ENCODE measurements at places on chromosomes 3 and 15.

- no peak for DNase-seq
Observed at GRCh38 chr3:27456554-27456953, 27.6 kb downstream of the SLC4A7 start.

- no peak for DNase-seq
Observed at GRCh38 chr15:69885173-69885955, 212.4 kb downstream of the TLE3 start.

DNA sequence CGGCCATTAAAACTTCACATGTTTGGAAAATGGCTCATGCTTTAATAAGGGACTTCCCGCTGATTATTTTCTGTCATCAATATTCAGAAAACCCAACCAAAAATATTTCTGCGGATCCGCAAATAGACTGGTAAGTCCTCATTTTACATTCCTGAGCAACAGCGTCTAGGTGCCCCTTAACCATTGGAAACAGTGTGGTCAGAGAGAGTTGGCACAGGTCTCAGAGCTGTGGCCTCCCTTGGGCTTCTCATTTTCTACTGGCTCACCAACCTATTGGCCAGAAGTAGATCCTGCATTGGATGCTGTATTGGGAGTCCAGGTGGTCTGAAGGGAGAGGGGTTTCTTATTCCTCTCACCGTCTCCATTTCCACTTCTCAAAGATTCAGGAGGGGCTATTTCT, 348.1 kb upstream of the DCBLD2 start:
- no peak for DNase-seq

GRCh38 chr3:62242831-62243509, 130.4 kb downstream of the FEZF2 start:
- no peak for DNase-seq

DNA sequence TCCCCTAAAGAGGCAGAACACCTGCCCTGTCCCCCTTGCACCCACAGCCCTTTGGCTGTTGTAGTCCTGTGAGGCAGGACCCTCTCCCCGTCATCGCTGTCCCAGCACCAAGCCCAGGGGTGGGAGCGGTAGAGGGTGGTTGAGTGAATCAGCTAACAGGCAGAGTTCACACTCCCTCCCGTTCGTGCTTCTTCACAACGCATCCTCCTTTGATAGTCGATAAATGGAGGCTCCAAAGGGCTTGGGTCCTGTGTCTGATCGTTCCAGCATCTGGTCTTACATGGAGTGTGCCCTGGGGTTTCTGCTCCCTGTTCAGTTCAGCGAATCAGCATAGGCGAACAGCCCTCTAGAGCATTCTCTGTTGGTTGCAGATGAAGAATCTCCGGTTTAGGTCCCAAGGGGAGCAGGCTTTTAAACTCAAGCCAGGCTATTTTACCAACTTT, 820 bp upstream of the HMCES start:
- DNase-seq: no peak

DNA sequence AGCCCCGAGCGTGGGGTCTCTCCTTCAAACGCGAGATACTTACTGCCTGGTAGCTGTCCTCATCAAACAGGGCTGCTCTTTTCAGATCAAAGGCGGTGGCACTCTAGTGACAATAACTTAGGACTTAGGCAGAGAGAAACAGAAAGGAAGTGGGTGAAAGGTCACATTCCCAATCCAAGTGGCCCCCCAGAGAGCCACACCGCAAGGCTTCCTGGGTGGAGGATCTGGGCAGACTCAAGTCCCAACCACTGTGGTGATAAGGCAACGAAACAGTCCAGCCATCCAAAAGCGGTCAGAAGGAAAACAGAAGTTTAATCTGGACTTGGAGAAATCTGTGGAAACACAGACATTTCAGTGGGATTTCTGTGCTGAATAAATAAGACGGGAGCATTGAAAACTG, 227.2 kb downstream of the ADAMTS17 start:
- DNase-seq: no peak

GRCh38 chr3:9036404-9037131, 73.3 kb upstream of the RAD18 start:
- no peak for DNase-seq

- DNase-seq: no peak
Observed at GRCh38 chr3:64901986-64902516, 214.3 kb upstream of the ADAMTS9 start.

DNA sequence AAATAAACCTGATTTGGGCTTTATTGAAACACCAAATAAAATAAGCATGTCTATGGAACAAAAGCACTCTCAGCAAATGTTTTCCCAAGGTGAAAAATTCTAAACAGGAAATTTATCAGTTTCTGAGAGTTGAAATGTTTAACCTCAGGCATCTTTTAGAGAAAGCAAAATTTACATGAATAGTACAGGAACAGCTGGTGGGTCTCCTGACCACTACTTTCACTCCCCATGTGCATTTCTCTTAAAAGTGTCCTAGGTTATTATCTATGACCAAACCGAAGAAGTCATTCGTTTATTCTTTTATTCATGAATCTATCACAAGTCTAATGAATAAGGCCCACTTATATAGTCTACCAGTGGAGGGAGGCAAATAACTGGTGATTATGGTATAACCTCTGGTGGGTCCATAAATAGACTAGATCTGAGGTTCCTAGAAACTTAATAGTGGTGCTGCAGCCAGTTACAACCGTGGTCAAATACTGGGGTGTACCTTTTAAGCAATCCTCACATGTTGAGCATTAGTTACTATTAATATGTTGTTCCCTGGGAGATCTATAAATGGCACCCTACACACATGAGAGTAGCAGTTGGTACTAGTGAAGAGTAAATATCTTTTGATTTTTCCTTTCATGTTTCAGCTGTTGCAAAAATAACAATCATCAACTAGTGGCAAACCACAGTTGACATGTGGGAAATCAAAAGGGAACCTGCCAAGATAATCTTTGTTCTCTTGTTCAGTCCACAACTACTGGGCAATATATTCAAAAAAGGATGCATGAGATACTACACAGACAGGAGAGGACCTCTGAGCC, 169.3 kb upstream of the STAC start:
- no peak for DNase-seq

DNA sequence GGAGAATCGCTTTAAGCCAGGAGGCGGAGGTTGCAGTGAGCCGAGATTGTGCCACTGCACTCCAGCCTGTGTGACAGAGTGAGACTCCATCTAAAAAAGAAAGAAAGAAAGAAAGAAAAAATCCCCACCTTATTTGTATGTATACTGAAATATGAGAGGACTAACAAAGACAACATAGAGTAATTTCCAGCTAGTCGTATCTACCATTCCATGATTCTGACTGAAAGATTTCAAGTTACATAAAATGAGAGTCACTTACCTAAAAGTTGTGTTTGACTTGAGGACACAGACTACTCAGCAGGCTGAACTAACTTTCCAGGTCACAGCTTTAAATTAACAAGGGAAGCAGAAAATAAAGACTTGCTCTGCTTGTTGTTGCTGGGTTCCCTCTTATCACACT, 18.8 kb upstream of the PRKCI start:
- DNase-seq: no peak

GRCh38 chr3:88668180-88668579, 439.2 kb upstream of the EPHA3 start:
- DNase-seq: no peak

DNA sequence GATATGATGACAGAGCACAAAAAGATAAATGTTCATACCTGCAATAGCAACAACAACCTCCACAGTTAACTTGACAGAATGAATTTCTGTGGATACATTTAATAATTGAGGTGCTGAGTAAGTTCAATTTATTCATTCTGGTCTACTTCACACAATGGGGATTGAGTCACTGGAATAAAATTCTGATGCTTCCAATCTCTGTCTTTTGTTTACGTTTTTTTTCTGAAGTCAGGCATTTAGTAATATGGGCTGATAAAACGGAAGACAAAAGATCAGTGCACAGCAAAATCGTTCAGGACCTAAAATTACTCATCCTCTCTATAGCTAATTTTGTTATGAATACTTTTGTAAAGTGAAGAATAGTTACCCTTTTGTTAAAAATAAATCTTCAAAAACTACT, 565.9 kb upstream of the CCDC54 start:
- no peak for DNase-seq

DNA sequence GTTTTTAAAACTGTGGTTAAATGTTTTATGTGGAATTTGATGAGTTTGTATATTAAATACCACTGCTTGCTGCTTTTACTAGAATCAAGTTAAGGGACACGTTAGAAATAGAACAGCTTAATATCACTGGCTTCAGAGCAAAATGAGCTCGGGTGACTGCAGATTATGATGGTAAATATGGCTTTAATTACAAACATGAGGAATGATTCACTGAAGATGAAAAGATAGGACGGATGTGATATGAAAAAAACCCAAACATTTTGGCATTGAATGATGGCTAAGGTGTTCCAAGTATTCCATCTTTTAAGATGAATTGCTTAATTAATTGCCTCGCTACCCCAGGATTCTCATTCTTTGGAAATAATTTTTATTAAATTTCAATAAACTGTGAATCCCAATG, 33.7 kb downstream of the SLC24A1 start:
- no peak for DNase-seq

- no peak for DNase-seq
Observed at GRCh38 chr3:113227146-113227545, 15.8 kb downstream of the BOC start.

GRCh38 chr15:33655488-33655887, 312.8 kb upstream of the CHRM5 start:
- DNase-seq: no peak

GRCh38 chr3:187521546-187521945, 148.6 kb downstream of the SST start:
- no peak for DNase-seq

DNA sequence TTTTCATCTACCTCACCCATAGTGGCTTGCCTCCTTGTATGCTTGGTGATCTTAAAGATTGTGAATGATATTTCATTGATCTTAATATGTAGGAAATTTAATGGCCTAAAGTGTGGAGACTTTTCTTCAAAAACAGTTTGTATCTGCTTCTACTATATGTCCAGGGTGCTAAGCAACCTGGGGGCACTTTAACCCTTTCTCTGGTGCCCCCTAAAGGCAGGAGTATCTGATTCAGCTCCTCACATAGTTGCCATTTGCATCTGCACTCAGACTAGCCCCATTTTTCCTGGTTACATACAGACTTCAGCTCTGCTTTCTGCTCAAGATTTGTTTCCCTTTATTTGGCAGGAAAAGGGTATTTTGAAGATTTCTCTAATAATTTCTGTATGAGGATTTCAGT, 5.2 kb upstream of the PFN2 start:
- DNase-seq: no peak

DNA sequence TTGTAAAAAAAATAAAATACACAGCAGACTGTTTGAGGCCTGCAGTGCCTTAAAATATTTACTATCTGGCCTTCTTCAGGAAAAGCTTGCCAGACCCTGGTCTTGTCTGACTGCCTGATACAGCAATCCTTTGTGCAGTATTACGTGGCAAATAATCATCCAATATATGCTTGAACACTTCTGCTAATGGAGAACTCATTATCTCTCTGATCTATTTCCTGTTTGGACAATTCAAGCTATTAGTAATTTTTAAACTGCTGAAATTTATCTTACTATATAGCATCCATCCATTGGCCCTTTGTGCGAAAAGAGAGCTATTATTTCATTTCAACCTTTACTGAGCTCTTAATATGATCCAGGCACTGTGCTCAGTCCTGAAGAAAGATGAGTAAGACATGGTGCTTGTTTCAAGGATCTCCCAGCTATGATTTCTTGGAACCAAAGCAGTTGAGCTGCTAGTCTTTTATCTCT, 15.9 kb downstream of the ATG7 start:
- DNase-seq: no peak

DNA sequence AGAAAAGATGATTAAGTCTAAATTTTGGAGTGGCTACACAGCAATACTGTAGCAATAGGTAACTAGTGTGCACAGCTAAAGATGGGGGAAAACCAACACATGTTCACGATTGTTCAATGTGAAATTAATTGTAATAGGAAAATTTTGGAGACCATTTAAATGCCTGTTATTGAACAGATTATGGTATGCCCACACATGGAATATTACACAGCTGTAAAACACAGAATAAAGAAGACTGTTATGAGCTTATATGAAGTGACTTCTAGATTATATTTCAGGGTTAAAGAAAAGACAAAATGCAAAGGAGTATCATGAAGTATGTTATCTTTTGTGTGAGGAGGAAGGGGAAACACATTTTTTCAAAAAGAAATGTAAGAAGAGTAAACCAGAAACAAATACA, 43.8 kb downstream of the SPINK8 start:
- no peak for DNase-seq

DNA sequence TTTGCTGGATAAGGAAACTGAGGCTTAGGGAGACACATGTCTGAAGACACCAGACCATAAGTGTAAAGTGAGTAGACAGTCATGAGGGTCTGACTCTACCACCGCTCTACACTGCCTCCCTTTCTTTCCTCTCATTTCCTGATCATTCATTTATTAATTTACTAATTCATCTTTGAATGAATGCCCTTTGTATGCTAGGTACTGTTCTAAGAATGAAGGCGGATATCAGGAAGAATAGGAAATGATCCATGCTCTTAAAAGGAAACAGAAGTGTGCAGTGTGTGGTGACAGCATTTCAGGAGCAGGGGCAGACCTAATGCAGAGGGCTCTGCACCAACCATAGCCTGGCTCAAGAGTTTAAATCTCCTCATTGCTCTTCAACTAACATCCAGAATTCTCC, 31.8 kb upstream of the PSMD6 start:
- DNase-seq: no peak

DNA sequence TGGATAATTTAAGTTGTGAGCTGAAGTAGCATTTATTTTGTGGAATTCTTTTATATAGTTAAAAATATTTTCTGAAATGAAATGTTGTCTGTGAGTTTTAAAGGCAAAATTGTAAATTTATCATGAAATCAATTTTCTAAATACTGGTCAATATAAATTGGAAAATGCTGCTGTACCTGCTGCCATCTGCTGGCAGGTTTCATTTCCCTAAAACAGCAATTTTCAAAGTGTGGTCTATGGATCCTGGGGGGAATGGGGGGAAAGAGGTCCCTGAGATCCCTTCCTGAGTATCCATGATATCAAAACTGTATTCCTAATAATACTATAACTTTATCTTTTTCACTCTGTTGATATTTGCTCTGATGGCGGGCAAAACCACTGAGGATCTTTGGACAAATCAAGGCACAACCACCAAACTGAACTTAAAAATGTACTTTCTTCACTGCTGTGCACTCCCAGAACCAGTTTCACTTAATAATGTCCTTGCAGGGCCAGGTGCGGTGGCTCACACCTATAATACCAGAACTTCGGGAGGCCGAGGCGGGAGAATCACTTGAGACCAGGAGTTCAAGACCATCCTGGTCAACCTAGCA, 17.2 kb upstream of the CCR4 start:
- DNase-seq: no peak

GRCh38 chr3:94301366-94301765, 238.5 kb downstream of the NSUN3 start:
- DNase-seq: no peak
